ENCODE measurements at places on chromosomes 2 and 18.

- peak; percentile 73 for DNase-seq
These were observed 23.6 kb upstream of the HES6 start for GRCh38 chr2:238263204-238264071.

DNA sequence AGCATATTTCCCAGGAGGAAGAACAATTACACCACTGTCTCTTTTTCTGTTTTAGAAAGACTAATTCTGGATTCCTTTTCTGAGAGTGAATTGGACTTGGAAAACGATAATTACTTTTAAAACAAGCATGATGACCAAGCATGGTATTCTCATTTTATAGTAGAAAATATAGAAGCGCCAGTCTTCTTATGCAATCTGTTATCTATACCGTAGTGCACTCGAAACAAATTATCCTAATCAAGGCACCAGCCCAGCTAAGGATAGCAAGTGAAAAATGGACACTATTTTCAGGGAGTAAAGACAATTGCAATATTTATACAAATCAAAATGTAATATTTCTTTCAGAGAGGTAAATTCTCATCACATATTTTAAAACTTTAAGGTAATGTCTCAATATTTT is 892.1 kb upstream of the POU3F3 start:
- DNase-seq: no peak

GRCh38 chr2:69386360-69386759 is 667 bp downstream of the GFPT1 start:
- DNase-seq: no peak

DNA sequence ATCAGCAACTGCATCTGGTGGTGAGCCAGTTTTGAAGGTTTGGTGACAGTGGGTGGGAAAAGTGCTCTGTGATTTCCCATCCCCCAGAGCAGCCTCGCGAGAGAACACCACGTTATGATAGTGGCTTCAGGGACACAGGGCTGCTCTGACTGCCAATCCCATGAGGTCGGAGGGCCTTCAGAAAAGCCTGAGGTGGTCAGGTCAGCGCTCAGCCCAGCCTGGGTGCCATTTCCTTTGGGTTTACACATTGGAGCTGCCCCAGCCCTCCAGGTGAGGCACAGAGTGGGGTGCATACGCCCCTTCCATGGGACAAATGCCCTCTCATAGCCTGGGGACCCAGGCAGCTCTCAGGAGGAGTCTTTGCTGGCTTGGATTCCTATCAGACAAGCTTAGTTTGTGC is 126.8 kb downstream of the KCTD1 start:
- DNase-seq: no peak

- DNase-seq: no peak
These were observed 665.5 kb downstream of the NYAP2 start for GRCh38 chr2:226064932-226065570.

- DNase-seq: peak; percentile 33
These were observed 65.8 kb downstream of the RBMS1 start for GRCh38 chr2:160427629-160428404.

DNA sequence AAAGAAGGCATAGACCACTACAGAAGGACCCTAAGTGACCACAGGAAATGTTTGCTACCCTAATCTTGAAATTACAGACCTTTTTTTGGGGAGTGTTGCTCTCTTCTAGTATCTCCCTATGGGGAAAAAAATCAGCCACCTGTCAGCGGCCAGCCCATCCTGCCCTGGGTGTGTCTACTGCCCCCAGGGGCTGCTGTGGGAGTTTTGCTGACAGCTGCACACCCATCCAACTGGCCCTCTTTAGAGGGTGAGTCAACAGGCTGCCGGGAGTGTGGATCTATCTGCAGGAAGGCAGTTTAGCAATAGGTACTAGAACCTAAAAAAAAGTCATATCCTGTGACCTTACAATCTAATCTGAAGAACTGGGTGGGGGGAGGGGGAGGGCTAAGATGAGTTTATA is 796 bp upstream of the DYSF start:
- DNase-seq: peak; percentile 44

- no peak for DNase-seq
These were observed 9.8 kb downstream of the SNORC start for GRCh38 chr2:232879618-232880494.

GRCh38 chr2:126048719-126049118 is 607.2 kb upstream of the GYPC start:
- DNase-seq: no peak

DNA sequence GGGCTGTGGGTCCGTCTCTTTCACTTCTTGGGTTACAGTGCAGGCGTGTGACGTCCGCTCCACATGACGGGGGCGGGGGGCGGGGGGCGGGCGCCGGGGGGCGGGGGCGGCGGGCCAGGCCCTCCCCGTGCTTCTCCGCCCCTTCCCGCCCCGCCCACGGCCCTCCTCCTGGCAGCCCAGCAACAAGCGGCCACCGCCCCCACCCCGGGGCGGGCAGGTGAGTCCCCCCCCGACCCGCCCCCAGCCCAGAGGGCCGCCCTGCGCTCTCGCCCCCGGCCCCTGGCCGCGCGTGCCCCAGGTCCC is 3.6 kb downstream of the ZNF516 start:
- peak; percentile 80 for DNase-seq

DNA sequence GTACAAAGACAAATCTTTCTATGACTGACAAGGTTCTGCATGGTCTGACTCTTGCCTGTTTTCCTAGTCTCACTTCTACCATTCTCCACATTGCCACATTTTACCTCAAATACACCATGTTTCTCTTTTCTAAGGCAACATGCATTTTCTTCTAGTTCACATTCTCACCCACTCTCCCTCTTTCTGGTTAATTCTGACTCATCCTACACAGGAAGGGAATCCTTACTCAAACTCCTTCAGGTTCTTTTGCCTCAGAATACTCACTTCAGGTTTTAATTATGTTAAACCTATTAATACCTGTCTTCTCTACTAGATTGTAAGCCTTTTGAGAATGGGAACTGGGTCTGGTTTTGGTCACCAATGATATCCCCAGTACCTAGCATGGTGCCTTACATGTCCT is 47.2 kb downstream of the MAP2 start:
- no peak for DNase-seq

DNA sequence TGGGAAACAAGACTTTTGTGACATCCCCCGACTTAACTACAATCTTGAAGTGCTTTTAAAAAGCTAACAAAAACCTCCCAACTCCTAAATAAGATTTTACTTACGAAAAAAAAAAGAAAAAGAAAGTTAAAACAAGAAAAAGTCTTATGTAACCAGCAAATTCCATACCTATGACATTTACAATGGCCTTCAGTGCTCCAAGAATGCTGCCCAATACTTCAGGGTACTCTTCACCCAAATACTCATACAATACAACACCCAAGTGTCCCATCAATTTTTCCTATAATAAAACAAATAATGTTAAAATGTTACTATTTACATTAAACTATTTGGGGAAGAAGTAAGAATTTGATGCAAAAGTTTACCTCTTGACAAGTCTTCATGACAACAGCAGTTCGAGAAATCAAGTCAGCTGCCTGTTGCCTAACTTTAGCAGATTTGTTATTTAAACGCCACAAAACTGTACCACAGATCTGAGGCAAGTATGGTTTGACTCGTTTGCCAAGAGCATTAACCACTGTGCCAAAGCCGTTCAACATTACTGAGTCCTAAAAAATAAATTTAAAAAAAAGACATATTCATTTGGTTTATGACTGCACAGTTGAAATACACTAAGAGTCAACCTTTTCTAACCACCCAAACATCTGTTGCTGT is 34.8 kb downstream of the SF3B1 start:
- no peak for DNase-seq

- no peak for DNase-seq
These were observed 3.8 kb downstream of the ONECUT2 start for GRCh38 chr18:57438743-57439608.

GRCh38 chr2:24351981-24352380 is 8.4 kb downstream of the ITSN2 start:
- DNase-seq: no peak

GRCh38 chr2:230161184-230161583 is 58.6 kb downstream of the SP110 start:
- DNase-seq: no peak

Measured in CD4-positive, alpha-beta T cell treated with Interferon gamma for 1 hour (primary cell).